ENCODE measurements at places on chromosomes 1 and 21. TPM values are rescaled to one million over a fixed set of nuclear protein-coding genes. Genes with fewer than 3 reads are reported as not detected.

Gene AGMAT
- total RNA-seq: 0.23 TPM

Gene BATF3
- total RNA-seq: not detected

GRCh38 chr1:98333406-98333805 is 328.1 kb upstream of the SNX7 start:
- no peak for DNase-seq

GRCh38 chr21:31798842-31799704 is 67.2 kb upstream of the SCAF4 start:
- DNase-seq: no peak

DNA sequence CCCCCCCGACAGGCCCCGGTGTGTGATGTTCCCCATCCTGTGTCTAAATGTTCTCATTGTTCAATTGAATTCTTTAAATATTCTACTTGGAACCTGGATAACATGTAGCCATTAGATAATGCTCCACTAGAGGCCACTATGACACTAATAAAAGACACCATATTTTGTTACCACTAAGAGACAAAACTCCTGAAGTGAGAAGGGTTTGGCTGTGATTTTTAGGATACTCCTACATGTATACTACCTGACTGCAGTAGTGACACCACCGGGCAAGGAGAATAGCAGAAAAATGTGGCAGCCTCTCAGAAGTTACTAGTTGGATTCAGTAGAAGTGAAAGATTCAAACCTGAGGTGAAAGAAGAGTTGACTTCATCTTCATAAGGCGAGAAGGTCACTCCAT is 36.0 kb downstream of the F5 start:
- no peak for DNase-seq
